ENCODE measurements at places on chromosomes 13 and 19.
A peak's percentile ranks its signal among the peaks of the same experiment; 100 is the strongest.

GRCh38 chr13:31476266-31476665 lies 263.1 kb upstream of the RXFP2 start:
- peak; percentile 23 for DNase-seq

- no peak for DNase-seq
Observed at GRCh38 chr13:105721016-105721415, 814.4 kb downstream of the EFNB2 start.

GRCh38 chr13:108700422-108701170 lies 71.2 kb downstream of the MYO16 start:
- DNase-seq, result no peak

- no peak for DNase-seq
Observed at GRCh38 chr19:13576726-13577125, 70.4 kb upstream of the CACNA1A start.

- no peak for DNase-seq
Observed at GRCh38 chr13:86918682-86919081, 752.5 kb upstream of the SLITRK5 start.

DNA sequence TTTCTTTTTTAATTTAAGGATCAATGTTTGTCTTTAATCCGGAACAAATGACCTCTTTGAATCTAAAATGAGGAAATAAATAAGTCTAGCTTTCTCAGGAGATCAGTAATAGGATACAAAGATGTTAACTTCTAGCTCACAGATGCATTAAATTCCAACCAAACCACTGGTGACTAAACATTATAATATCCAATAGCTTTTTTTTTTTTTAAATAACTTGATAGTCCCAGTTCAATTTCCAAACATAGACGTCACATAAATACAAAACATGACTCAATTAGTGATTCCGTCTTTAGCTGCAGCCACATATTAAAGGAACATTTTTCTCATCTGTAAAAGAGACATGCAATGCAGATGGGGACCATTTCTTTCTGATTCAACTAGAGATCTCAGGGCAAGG lies 390.5 kb upstream of the PCDH9 start:
- DNase-seq, result no peak

- DNase-seq, result no peak
Observed at GRCh38 chr19:29985196-29985595, 43.2 kb downstream of the URI1 start.

- DNase-seq, result no peak
Observed at GRCh38 chr13:20043207-20043925, 84.8 kb downstream of the ZMYM2 start.

GRCh38 chr13:27481766-27482165 lies 31.4 kb upstream of the MTIF3 start:
- DNase-seq, result peak; percentile 48

DNA sequence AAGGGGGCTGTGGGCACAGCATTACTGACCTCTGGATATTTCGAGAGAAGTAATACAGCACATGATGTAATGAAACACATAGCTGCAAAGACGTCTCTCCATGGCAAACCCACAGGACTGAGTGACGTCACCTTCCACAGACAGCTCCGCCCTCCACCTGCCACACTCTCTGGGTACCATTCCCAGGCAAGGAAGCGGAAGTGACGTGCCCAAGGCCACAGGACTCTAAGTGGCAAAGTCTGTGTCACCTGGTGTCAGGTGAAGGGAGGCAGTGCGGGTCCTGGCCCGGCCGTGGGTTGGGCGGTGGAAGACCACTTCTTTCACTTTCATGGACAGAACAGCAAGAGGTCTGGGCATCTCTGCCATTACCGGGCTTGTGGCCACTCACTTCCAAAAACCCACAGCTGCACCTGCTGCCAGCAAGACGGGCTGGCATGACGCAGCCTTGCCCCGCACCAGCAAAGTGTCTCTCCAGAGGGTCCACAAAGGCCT lies 6.8 kb upstream of the ADPRHL1 start:
- DNase-seq, result no peak

DNA sequence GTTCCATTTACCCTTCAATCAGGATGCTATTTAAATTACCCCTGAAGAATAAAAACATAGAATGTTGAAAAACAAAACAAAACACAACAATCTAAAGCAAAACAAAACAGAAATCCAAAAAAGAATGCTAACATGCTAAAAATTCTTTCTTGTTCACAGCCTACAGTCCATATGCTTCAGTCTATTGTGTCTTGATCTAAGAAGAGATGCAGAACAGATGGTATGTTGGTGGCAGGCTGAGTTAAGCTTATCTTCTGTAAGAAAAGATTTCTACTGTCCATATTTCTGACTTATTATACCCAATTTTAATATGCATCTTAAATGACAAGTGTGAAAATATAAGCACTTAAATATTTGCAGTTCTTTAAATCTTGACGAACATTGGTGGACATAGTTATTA lies 356.1 kb upstream of the SLITRK1 start:
- no peak for DNase-seq

DNA sequence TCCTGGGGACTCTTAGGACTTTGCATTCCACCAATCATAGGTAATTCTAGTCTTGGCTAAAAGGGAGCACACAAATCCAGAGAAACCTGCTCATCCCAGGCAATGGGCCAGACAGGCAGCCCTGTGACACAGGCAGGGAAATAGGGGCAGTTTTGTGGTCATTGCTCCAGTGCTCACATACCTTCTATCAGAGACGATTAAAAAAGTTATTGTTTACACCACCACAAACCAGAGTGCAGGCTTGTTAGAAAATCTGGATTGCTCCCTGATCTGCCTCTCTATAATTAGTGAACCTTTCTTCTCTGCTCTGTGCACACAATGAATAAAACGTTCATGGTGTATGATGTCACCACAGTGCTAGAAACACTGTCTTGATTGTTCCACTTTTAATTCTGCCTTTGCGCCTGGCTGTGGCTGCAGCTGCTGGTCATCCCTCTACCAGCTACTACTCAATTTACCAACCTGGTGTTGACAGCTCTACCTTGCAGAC lies 121.6 kb upstream of the SPATA13 start:
- DNase-seq, result peak; percentile 30

DNA sequence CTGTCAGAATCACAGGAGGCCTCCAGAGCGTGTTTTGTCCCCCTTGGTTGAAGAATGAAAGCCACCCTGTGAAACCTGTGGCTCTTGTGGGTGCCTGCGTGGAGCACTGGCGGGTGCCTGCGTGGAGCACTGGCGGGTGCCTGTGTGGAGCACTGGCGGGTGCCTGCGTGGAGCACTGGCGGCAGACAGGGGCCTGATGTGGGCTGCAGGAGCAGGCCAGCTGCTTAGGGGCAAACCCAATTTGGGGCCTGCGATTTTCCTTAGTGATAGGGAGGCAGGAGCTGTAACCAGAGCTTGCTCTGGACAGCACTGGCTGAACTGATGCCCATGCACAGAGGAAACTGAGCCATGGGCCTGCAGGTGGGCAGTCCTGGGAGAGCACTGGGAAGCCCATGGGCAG lies 24.3 kb downstream of the ARHGEF7 start:
- DNase-seq, result no peak

GRCh38 chr13:36850790-36851438 lies 31.9 kb downstream of the RFXAP start:
- no peak for DNase-seq

GRCh38 chr13:29318741-29319140 lies 276.7 kb downstream of the SLC7A1 start:
- no peak for DNase-seq

DNA sequence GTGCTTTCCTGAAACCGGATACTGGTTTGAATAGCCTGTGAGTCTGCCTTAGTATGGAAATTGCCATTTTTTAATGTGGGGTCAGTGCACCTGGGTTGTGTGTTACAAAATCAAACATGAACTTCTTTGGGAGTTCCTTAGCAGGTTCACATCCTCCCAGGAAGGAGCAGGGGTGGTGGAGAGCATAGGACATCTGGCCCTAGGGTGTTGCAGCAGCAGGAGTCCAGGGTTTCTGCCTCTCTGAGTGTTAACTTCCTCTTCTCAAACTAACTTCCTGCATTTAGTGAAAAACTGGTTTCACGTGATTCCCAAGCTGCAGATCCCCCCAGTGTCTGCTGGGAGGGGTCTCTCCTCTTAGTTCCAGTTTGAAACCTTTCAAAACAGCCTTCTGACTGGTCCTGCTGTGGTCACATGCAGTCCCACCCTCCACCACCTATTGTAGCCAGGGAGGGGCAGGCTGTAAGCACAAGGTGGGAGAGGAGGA lies 7.2 kb downstream of the RNASEH2B start:
- no peak for DNase-seq

- DNase-seq, result no peak
Observed at GRCh38 chr13:99374169-99374991, 67.2 kb upstream of the GPR183 start.

DNA sequence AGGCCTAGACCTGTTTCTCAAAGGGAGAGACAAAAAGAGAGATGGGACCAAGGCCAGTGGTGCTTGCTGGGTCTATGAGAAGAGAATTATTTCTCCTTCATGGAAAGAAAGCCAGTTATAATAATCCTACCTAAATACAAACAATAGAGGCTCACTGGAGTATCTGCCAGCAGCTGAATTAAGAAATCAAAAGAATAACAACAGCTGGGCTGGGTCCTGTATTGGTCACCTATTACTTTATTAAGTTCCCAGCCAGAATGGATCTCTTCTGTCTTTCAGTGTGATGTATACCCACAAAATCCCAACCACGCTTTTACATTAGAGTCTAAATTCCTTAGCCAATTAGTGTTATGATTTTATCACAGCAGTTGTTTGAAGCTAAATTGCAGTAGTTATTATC lies 297.8 kb upstream of the DACH1 start:
- DNase-seq, result no peak

- DNase-seq, result peak; percentile 85
Observed at GRCh38 chr13:39527961-39528660, 74.9 kb downstream of the LHFPL6 start.

GRCh38 chr19:14786421-14786851 lies 8.1 kb upstream of the ADGRE2 start:
- DNase-seq, result no peak

GRCh38 chr19:29292562-29292961 lies 79.6 kb upstream of the UQCRFS1 start:
- no peak for DNase-seq

GRCh38 chr13:105097521-105097920 lies 1437.9 kb downstream of the EFNB2 start:
- DNase-seq, result no peak

DNA sequence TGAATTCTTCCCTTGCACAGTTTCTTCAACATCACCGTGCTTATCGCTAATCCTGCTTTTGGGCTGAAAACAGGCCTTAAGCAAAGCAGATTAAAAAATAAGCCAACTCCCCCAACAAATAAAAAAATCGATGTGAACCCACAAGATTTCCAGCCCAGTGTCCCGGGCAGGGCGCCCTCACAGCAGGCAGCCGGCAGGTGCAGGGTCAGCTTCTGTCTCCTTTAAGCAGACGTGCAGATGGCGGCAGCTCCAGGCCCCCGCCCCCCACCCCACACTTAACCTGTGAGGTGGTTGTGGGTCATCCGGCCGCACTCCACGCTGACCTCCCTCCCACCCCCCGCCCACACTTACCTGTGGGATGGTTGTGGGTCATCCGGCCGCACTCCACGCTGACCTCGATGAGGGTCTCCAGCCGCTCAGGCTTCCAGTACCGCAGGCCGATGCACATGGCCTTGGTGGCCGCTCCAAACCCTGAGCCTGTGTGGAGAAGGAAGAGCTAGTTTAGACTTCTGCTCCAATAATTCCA lies 19.8 kb downstream of the ADPRHL1 start:
- DNase-seq, result no peak

DNA sequence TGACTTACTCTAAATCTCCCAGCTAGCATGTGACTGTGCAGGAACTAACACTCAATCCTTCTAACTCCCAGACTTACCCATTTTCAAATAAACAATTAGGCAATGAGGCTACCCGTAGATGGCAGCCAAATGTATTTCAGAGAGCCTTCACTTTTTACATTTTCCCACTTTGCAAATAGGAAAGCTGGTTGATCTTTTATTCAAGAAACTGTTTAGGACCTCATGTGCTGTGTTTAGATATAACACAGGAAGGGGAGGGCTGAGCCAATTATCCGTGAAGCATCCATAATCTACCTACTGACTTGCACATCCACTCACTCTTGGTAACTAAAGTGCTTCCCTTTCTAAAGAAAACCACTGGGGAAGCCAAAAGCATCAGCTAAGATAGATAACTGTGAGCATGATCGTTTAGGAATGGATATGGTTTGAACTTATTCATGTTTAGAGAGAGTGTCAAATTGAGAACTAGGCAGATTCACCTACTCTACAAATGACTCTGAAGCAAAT lies 33.4 kb downstream of the MBNL2 start:
- no peak for DNase-seq

DNA sequence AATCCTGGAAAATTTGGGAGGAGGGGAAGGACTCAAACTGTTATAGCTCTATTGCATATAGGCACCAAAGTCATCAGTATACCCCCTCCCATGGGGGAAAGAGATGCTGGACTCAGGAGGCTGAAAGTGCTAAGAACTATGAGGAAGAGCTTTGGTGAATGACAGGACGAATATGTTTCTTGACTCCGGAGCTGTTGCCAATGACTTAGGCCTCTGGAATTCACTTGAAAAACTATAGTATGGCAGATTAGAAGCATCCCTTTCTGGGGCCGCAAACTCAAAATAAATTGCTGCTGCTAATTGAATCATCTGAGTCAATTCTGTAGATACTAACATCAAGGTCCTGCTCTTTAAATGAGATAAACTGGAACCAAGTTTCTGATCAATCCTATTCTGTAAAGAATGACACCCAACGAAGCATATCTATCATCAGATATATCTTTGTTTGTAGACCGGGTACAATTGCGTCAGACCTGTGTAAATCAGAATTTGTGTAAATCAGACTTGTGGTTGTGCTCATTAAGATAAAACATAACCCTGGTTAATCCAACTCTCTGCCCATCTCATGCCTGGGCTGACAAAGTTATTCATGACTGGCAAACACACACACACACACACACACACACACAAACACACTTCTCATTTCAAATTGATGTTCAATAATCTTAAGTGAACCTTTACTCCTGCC lies 1793.8 kb upstream of the PCDH20 start:
- no peak for DNase-seq
